Adrenal gland (tissue), 19 donors: ENCODE measurements at places on chromosomes 7 and 10.

- no peak for DNase-seq
Measured at GRCh38 chr7:67564959-67565358, 568.3 kb downstream of the TYW1 start.

DNA sequence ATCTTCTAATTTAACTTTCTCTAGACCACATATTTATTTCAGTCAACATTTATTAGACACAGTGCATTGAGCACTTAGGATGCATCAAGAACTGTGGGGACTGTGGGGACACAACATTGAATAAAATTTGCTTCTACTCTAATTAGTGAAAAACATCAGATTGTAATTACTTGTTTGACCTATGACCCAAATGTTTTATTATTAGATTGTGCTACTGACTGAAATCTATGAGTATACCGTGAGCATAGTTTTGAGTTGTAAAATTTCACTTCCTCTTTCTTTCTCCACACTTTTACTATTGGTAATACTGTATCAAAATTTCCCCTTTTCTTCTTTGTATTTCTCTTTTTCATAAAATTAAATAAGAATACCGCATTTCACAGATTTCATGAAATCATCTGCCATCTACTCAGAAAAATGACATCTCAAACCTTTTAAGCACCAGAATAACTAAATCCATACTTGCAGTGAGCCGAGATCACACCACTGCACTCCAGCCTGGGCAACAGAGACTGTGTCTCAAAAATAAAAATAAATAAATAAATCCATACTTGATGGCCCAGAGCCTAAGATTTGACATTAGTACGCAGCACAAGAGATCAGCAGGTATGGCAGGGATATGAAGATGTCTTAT, 25.4 kb upstream of the INPP5F start:
- DNase-seq, result no peak

DNA sequence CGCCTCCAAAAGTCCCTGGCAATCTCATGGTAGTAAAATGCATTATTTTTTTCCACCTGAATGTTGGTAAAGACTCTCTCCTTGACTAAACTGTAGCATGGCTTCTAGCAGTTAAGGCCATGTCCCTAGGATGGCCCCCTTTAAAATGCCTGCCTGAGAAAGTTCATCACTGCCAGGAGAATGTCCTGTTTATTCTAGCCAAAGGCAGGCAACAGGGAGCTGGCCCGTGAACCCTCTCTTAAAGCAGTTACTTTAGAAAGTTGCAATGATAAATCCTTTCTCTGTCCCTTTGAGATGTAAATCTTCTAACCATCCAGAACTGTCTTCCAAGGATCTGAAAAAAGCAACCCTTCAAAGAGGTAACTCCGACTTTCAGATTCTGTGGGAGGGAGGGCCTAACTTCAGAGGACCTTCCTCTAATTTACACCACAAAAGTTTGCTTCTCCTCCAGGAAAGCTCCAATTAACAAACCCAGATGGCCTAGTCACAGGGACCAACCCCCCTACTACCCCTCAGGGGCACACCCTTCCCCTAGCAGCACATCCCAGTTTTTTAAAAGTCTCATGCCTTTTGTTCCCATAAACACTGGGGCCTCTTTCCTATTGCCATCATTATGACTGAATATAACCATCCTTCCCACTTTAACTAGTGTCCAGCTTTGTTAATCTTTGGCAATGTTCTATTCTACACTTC, 5.5 kb downstream of the DNTT start:
- DNase-seq, result no peak

DNA sequence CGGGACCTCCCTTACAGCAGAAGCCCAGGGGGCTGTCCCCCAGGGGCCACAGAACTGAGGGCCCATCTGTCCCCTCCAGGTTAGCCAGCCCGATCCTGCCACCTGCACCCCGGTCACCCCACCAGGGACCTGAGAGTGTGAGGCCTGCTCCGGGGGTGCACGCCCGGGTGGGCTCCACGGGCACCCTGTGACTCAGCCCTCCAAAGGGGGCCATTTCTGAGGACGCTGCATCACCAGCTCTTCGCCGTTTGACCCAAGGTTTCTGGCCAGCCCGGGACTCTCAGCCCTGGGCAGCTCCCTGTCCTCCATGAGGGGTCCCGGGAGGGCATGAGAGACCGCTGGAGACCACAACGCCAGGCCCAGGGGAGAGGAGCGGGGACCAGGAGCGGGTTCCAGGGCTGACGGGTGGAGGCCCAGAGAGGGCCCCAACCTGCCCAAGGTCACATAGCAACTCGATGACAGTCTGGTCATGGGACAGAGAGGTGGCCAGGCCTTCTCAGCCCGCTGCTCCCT, 79.3 kb downstream of the ELFN1 start:
- DNase-seq, result no peak

GRCh38 chr7:45215601-45216062, 58.0 kb downstream of the RAMP3 start:
- DNase-seq, result no peak

DNA sequence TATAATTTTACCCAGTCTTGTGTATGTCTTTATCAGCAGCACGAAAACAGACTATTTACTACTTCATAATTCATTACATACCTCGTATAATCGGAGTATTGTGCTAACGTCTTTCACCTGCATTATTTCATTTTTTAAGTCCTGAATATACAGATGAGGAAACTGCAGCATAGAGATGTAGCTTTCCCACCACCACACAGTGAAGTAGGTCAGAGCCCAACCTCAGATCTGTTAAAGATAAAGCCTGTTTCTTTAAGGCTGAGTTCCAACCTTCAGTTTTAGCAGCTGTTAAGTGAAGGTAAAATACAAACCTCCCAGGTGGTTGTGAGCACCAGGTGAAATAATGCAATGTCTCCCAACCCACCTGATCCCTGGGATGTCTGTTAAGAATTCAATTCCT, 2.0 kb upstream of the ADAM12 start:
- DNase-seq, result no peak

- DNase-seq, result peak; percentile 38
Measured at GRCh38 chr7:106752367-106752766, 91.4 kb upstream of the CCDC71L start.

DNA sequence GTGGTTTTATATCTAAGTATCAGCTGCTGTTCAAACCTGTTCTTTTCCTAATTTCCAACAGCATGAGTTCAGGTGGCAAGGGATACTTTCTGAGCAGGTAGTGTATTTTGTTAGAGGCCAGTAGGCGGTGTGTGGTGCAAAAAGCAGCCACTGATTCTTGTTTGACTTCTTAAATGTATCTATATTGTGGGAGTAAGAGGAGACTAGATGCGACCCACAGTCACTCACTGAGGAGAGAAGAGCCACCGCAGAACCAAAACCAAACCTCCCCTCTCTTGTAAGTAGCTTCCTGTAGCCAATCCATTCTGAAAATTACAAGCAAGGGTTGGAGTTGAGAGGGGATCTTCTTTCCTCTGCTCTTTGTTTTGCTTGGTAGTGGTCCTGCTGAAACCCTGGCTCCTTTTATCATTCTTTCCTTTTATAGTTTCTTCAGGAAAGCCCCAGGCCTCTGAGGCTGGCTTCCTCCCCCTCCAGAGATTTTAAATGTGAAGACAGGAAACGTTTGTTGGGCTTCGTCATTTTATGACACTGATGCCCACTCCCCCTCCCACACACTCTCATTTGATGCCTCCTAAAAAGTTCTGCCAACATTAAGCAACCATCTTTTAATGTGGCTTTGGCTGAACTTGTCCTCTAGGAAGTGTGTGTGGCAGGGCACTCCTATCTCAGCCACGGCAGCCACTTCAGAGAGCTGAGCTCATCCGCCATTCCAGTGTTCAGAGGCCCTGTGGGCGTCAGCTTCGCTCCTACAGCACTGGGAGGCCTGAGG, 566.0 kb downstream of the SUGCT start:
- no peak for DNase-seq

DNA sequence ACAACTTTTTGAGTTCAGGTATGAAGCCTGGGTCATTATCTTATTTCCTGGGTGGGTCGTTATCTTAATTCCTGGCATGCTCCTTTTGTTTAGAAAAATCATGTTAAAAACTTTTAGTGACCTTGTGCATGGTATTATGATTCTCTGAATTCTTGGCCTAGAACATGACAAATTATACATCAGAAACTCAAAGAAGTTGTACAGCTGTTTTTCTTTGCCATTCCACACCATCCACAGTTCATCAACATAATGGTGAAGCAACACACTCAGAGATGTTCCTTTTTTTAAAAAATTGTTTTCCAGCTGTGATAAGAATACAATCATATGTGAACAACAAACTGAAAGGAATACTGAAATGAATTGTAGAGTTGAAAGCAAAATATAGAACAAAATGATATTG, 149.2 kb upstream of the SEMA3D start:
- DNase-seq, result no peak

GRCh38 chr7:103031781-103032180, 42.8 kb downstream of the FBXL13 start:
- DNase-seq, result no peak

DNA sequence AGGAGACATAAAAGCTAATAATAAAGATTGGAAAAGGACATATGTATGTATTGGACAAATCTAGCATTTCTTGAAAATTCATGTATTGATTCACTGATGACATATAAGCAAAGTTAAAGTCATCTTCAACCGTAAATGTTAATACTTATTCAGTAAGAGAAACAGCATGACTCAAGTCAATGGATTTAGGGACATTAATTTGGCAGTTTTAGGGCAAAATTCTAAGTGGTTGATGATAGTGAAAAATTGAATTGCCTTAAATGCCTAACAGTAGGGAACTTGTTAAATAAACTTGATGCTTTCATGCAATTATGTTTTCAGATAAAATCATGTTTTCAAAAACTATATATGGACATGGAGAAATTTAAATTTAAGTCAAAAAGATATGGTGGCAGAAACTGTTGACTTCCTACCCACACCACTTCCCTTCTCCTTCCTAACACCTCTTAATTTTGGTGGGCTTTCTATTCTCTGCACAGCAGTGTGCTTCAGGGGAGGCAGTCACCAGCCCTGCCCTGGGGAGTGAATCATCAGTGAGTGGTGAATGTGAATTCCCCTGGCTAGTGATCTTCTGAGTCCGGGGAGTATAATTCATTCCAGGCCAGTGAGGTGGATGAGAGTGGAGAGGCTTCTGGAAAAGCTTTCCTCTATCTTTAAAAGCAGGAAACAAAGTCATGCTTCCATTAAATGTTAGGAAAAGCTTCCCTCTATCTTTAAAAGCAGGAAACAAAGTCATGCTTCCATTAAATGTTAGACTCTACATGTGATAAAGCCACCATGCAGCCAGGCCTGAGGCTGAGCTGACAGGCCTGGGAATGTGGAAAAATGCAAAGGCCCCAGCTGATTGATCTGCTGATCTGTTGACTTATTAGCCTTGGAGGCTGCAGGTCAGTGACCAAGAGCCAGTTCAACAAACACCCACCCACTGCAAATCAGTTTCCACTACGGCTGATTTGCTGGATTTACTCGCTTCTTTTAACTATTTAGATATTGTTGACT, 25.2 kb upstream of the ITGB1 start:
- no peak for DNase-seq

- DNase-seq, result peak; percentile 55
Measured at GRCh38 chr7:92836489-92836999, at the start of gene CDK6. Gene CDK6, minus strand, starts transcription at chr7:92836573. Its CDS starts 3,250 bp downstream, at chr7:92833323.

DNA sequence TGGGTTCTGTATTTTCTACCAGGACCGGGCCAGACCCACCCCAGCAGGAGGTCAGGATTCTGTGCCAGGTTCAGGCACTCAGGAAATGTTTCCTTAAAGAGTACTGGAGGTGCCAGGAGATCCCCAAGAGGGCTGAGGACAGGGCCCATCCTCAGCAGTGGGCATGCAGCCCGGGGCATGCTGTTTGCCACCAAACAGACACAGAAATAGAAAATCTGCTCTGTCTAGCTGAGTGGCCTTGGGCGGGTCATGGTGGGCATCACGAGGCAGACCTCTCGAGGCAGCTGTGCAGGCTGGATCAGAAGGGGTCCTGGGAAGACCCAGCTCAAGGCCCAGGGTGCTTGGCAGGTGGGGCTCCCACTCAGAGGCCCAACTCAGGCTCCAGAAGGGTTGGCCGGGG, 105.0 kb downstream of the FAM53B start:
- DNase-seq, result no peak

DNA sequence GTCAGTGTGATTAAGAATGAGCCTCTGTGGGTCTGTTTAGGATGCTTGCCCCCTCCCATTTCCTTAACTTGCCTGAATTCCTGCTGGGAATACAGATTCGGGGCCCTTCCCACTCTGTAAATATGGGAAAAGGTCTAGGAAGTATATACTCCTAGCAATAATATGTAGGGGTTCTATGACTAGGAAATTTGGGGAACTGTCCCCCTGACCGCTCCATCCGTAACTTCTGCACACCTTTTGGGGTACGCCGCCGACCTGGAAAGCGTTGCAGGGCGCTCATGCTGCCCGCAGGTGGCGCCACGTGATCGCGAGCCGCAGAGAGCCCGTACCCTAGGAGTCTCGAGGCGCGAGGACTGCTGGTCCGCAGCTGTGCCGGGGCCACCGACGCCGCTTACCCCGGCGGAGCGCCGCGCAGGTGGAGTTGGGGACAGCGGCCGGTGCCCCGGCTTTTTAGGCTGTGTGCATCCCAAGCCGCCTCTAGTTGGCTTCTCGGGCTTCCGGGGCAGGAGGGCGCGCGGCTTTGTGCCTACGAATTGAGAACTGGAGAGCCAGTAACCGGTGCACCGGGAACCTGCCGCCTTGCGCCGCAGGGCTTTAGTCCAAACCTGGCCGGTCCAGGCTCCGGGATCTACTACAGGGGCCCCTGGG, 656 bp upstream of the CNNM2 start:
- DNase-seq, result peak; percentile 84

DNA sequence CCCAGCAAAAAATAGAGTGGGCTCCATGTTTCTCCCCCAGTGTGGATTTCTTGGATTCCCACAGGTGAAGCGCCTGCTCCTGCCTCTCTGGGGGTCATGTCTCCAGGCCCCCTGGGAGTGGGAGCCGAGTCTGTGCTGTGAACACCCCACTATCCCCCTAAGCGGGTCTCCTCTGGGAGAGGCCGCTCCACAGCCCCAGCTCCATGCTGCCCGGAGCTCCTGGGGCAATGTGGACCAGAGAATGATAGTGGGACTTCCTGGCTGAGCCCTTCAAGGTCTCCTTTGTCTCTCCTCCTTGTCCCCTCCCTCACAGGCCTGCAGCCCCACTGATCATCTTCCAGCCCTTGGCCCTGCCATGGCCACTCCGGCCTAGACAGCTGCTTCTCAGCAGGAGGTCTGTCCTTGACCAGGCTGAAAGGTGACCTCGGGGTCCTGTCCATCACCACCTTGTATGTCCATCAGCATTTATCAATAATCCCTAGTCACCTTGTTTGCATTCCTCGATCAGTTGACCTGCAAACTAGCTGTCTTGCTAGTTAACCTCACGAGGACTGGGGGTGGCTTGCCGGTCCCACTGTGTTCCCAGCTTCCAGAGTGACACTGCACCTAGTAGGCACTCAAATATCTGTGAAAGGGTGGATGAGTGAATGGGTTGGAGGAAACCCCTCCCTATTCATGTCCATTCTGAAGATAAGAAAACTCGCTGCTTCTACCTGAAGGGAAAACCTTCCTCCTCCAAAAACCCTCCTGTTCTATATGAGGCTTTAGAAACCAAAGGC, 776 bp upstream of the CALML3 start:
- no peak for DNase-seq

- no peak for DNase-seq
Measured at GRCh38 chr7:50353894-50354595, 49.5 kb downstream of the IKZF1 start.

GRCh38 chr7:69359003-69359700, 239.1 kb upstream of the AUTS2 start:
- no peak for DNase-seq
